ENCODE measurements at places on chromosomes 4 and X. TPM values are rescaled to one million over a fixed set of nuclear protein-coding genes. Genes with fewer than 3 reads are reported as not detected.

The IL1RAPL2 gene
- total RNA-seq = not detected

The C4orf50 gene
- 1.2 TPM for total RNA-seq

The FAM3A gene
- 29.0 TPM for total RNA-seq

The CSAG1 gene
- total RNA-seq = not detected

The SNCA gene
- total RNA-seq = 11.6 TPM

The CACNA1F gene
- total RNA-seq = 0.50 TPM

The GAGE12D gene
- total RNA-seq = not detected

The TCEAL6 gene
- not detected for total RNA-seq

The NDST3 gene
- not detected for total RNA-seq

The NXF2 gene
- total RNA-seq = not detected

The FABP2 gene
- not detected for total RNA-seq

The DCAF12L2 gene
- not detected for total RNA-seq

- DNase-seq = no peak
- no peak overlapping the region for H3K27ac ChIP-seq
- H3K36me3 ChIP-seq = no peaks in the 10 kb centered on the region
Measured at GRCh38 chr4:70632028-70632427, 3.5 kb downstream of the ENAM start.

DNA sequence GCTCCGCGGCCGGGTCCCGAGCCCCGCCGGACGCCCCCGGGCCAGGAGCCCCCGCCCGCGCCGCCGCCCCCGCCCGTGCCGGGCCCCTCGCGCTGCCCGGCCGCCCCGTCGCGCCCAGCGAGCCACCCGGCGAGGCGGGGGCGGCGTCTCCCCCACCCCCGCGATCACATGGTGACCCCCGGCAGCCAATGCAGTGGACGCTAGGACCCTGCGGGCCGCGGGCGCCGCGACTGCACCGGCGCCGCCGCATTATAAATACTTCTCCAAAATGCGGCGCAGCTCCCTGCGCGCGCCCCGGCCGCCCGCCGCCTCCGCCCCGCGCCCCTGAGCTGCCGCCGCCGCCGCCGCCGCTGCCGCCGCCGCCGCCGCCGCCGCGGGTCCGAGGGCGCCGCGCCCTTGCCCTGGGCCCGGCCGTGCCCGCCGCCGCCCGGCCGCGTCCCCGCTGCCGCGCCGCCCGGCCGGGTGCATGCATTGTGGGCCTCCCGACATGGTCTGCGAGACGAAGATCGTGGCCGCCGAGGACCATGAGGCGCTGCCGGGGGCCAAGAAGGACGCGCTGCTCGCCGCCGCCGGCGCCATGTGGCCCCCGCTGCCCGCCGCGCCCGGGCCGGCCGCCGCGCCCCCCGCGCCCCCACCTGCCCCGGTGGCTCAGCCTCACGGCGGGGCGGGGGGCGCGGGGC is at the start of gene NAT8L:
Gene NAT8L, plus strand, starts transcription at position 282 of the 680 bp plus-strand sequence. Its CDS starts 185 bp downstream, at position 467.
- peaks cover 5% of the 10 kb centered on the region for H3K4me1 ChIP-seq
- no peaks in the 10 kb centered on the region for H3K36me3 ChIP-seq
- DNase-seq = no peak

DNA sequence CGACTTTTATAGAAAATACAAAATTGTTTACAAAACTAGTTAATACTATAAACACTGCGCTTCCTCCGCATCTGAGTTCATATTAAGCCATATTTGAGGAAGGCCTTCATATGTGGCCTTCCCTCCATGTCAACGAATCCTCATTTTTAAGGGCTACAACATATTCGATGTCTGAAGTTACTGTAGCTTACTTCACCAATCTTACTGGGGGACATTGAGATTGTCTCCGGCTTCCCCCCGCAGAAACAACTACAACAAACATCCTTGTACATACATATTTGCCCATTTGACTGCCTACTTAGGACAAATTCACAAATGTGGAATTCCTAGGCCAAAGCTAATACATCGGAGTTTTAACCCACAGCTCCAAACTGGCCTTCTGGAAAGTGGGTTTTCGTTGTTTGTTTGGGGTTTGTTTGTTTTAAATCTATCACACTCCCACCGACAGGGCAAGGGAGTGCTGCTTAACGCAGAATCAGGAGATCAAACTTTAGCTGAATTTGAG is 581 bp upstream of the FAM114A1 start:
- peaks cover 48% of the 10 kb centered on the region for H3K27me3 ChIP-seq
- H3K4me3 ChIP-seq = peak overlapping the region; percentile 67
- H3K4me1 ChIP-seq = peaks cover 17% of the 10 kb centered on the region

DNA sequence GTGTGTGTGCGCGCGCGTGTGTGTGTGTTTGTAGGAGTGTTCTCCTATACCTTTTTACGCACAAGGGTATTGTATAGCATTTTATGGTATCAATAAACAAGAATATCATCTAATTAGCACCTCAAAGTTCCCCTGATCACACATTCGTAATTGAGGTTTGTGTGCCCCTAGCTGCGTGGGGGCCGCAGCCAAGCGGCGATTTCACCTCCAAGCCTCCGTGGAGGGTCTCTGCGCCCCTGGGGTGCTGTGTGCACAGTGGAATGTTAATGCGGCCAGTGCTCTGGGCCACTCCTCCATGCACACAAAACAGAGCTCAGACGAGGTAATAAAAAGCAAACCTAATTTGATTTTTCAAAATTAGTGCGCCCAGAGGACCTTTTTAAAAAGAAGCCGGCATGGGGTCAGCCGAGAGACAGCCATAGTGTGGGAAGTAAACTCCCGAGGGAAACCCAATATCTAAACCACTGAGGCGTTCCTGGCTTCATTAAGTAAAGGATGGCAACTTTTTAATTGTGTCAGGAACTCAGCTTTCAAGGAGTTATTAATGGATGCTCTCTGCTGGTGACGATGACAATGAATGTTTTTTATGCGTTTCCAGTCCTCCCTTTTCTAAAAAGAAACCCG is 110.6 kb downstream of the SORCS2 start:
- H3K27me3 ChIP-seq = peaks cover 5% of the 10 kb centered on the region
- no peak overlapping the region for H3K27ac ChIP-seq
- no peak overlapping the region for H3K4me3 ChIP-seq

- H3K27ac ChIP-seq = no peak overlapping the region
- no peaks in the 10 kb centered on the region for H3K27me3 ChIP-seq
- no peak overlapping the region for H3K4me3 ChIP-seq
- DNase-seq = no peak
Measured at GRCh38 chrX:136210243-136210642, 41.0 kb downstream of the MAP7D3 start.

GRCh38 chr4:20253735-20254409 is 2.2 kb downstream of the SLIT2 start:
- peaks cover 3% of the 10 kb centered on the region for H3K36me3 ChIP-seq
- DNase-seq = no peak
- peaks cover 5% of the 10 kb centered on the region for H3K4me1 ChIP-seq
- H3K4me3 ChIP-seq = no peak overlapping the region
- H3K27me3 ChIP-seq = peaks cover 44% of the 10 kb centered on the region

GRCh38 chrX:28205905-28206304 is 224.7 kb upstream of the DCAF8L1 start:
- no peaks in the 10 kb centered on the region for H3K27me3 ChIP-seq
- no peak for DNase-seq
- no peaks in the 10 kb centered on the region for H3K4me1 ChIP-seq

GRCh38 chrX:110341189-110342035 is 17.2 kb upstream of the RTL9 start:
- peaks cover 4% of the 10 kb centered on the region for H3K4me1 ChIP-seq
- no peak overlapping the region for H3K27ac ChIP-seq
- no peaks in the 10 kb centered on the region for H3K27me3 ChIP-seq
- no peaks in the 10 kb centered on the region for H3K36me3 ChIP-seq
- no peak for DNase-seq

- no peak for DNase-seq
- no peaks in the 10 kb centered on the region for H3K36me3 ChIP-seq
- no peaks in the 10 kb centered on the region for H3K27me3 ChIP-seq
- no peak overlapping the region for H3K27ac ChIP-seq
- no peak overlapping the region for H3K4me3 ChIP-seq
Measured at GRCh38 chr4:151021637-151022334, 6.7 kb upstream of the LRBA start.

- no peaks in the 10 kb centered on the region for H3K36me3 ChIP-seq
- no peaks in the 10 kb centered on the region for H3K27me3 ChIP-seq
- no peaks in the 10 kb centered on the region for H3K4me1 ChIP-seq
- no peak overlapping the region for H3K4me3 ChIP-seq
- no peak overlapping the region for H3K27ac ChIP-seq
- DNase-seq = no peak
Measured at GRCh38 chrX:28225513-28225912, 244.3 kb upstream of the DCAF8L1 start.

GRCh38 chr4:133058701-133059100 is 90.4 kb upstream of the PCDH10 start:
- no peaks in the 10 kb centered on the region for H3K27me3 ChIP-seq
- H3K4me3 ChIP-seq = no peak overlapping the region
- H3K27ac ChIP-seq = no peak overlapping the region
- no peaks in the 10 kb centered on the region for H3K36me3 ChIP-seq
- no peaks in the 10 kb centered on the region for H3K4me1 ChIP-seq
- DNase-seq = no peak

DNA sequence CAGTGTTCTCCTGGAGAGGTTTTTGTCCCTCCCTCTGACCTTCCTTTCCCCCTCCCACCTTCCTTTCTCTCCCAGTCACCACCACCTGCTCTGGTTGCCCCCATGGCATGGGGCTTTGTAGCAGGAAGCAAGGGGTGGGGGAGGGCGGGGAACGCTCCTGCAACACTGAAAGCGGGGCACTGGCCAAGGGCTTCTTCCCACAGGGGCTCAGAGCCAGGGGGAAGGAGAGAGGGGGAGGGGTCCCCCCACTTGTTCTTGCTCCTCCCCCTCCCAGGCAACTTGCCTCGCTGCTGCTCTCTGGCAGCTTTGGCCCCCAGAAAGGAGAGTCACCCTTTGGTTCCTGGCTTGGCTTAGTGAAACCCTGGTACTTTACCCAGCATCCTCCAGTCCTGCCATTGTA is 48.4 kb downstream of the BCORL1 start:
- no peak overlapping the region for H3K4me3 ChIP-seq
- no peaks in the 10 kb centered on the region for H3K27me3 ChIP-seq
- no peak overlapping the region for H3K27ac ChIP-seq

GRCh38 chrX:15143050-15143824 is 126.6 kb downstream of the ASB9 start:
- H3K27ac ChIP-seq = no peak overlapping the region
- H3K4me1 ChIP-seq = peaks cover 15% of the 10 kb centered on the region
- H3K4me3 ChIP-seq = no peak overlapping the region
- peaks cover 5% of the 10 kb centered on the region for H3K27me3 ChIP-seq
- no peaks in the 10 kb centered on the region for H3K36me3 ChIP-seq

GRCh38 chr4:94564252-94564651 is 112.5 kb downstream of the PDLIM5 start:
- peaks cover 9% of the 10 kb centered on the region for H3K4me1 ChIP-seq
- H3K27ac ChIP-seq = no peak overlapping the region
- no peak overlapping the region for H3K4me3 ChIP-seq
- no peaks in the 10 kb centered on the region for H3K36me3 ChIP-seq
- no peak for DNase-seq

- H3K36me3 ChIP-seq = no peaks in the 10 kb centered on the region
- H3K4me1 ChIP-seq = peaks cover 7% of the 10 kb centered on the region
- no peak overlapping the region for H3K27ac ChIP-seq
- H3K27me3 ChIP-seq = peaks cover 24% of the 10 kb centered on the region
Measured at GRCh38 chr4:17545374-17546140, 30.6 kb downstream of the CLRN2 start.

DNA sequence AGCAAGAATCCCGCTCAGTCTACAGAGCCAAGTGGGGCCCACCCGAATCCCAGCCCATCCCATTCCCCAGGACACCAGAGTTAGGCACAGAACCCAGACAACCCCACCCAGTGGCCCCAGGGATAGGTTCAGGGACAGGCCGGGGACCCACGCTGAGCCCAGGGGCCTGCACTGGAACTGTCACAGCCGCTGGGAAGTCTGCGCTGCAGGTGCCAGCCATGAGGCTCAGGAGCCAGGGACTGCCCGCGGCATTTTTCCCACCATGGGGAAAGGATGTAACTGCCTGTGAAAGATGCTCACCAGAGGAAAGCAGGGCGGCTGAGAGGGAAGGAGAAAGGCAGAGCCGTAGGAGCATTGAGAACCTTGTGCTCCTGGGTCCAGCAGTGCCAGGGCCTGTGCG is 12.0 kb downstream of the EVC2 start:
- no peaks in the 10 kb centered on the region for H3K27me3 ChIP-seq
- DNase-seq = no peak
- no peak overlapping the region for H3K27ac ChIP-seq
- no peaks in the 10 kb centered on the region for H3K36me3 ChIP-seq
- H3K4me1 ChIP-seq = no peaks in the 10 kb centered on the region

DNA sequence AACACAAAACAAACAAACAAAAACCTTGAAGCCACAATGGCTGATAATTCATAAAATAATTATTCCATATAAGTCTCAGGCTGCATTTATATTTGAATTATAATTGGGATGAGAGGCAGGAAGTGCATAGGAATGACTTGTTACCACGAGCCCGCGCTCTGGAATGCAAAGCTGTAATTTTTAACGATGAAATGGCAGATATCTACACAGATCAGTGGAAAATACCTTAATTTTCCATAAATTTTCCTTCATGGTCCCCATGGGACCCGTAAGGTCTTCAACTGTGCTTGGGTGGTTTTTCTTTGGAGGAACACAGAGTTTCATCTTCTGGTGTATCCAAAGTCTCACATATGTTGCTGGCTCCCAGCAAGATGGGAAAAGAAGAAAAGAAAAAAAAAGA is 226.8 kb downstream of the SHOX start:
- H3K27ac ChIP-seq = no peak overlapping the region
- no peak for DNase-seq
- H3K4me3 ChIP-seq = no peak overlapping the region
- no peaks in the 10 kb centered on the region for H3K4me1 ChIP-seq
- H3K36me3 ChIP-seq = no peaks in the 10 kb centered on the region

DNA sequence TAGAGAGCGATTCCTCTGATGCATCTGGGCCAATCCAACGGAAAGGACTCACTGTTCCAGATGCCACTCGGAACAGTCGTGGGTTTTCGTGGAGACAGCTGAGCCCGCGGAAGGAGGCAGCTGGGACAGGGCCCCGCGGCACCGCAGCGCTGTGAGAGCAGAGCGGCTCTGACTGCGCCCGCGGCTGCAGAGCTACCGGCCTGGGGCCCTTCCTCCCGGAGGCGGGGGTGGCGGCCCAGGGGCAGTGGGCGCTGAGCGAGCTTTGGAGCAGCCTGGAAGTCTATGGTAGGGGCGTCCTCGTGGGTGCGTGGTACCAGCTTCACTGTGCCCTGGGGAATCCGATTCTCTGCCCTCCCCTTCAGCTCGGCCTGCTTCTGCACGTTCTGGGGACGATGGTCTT is 24.9 kb downstream of the CLDN34 start:
- H3K4me3 ChIP-seq = no peak overlapping the region
- no peaks in the 10 kb centered on the region for H3K4me1 ChIP-seq
- H3K36me3 ChIP-seq = no peaks in the 10 kb centered on the region
- H3K27me3 ChIP-seq = peaks cover 6% of the 10 kb centered on the region
- H3K27ac ChIP-seq = no peak overlapping the region
- no peak for DNase-seq

DNA sequence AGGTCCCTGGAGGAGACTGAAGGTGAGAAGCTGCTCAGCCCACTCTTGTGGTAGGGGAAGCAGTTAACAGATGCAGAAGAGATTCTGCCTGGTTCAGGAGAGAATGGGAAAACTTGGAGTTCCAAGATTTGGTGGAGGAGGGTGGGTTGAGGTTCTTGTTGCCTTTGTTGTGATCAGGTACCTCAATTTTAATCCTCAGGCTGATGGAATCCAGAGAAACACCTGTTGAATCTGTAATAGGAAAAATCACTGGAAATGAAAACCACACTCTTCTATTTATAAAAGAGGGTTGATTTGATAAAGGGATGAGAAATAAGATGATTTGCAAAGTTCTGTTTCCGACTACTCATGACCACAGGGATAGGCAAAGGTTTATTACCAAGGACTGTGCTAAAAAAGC is 132.1 kb downstream of the EDA start:
- DNase-seq = no peak
- no peaks in the 10 kb centered on the region for H3K4me1 ChIP-seq
- H3K36me3 ChIP-seq = no peaks in the 10 kb centered on the region
- no peak overlapping the region for H3K4me3 ChIP-seq
- H3K27ac ChIP-seq = no peak overlapping the region

- H3K4me1 ChIP-seq = peaks cover 4% of the 10 kb centered on the region
- H3K36me3 ChIP-seq = no peaks in the 10 kb centered on the region
Measured at GRCh38 chr4:68494688-68495087, 47.4 kb downstream of the TMPRSS11E start.
